SK-N-SH (cell line): ENCODE measurements at places on chromosomes 3 and 15.

GRCh38 chr15:80444680-80445251, 40.6 kb downstream of the ARNT2 start:
- no peak overlapping the region for H3K4me3 ChIP-seq
- H3K4me1 ChIP-seq, result peaks cover 3% of the 10 kb centered on the region; the same call in 1 of the 2 replicates
- no peak for DNase-seq
- H3K27me3 ChIP-seq, result no peaks in the 10 kb centered on the region
- no peaks in the 10 kb centered on the region for H3K36me3 ChIP-seq

DNA sequence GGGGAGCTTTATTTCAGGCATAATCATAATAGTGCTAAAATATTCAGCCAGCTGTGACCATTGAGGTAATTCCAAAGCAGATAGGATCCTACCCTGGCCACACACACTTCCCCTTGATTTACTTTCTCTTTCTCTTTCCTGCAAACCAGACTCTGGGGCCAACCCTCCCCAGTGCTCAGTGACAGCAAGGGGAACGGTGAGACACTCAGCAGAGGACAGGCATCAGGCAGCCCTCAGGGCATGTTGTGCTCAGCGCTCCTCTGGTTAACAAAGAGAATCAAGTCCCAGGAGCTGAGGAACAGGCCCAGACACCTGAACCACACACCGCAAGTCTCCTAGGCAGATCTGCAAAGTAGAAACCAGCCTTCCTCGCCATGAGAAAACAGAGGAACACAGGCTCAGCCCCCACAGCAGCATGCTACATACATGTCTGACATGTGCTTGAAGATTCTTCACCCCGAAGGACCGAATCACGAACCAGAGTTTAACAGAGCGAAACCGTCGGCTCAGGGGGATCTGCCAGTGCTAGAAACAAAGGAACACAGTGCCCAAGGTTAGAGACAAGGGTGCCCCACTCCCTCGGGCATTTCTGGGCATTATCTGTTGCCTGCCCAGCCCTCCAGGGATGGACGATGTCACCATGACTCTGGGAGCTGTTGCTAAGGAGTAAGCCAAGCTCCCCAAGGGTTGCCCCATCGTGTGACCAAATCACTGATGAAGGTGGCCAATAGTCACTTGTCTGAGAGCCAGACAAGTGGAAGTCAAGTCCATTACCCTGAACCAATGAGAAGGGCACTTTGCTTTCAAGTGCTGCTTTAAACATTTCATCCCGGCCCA, 17.5 kb downstream of the HDC start:
- no peaks in the 10 kb centered on the region for H3K4me1 ChIP-seq
- no peak for DNase-seq
- H3K27ac ChIP-seq, result no peak overlapping the region

GRCh38 chr15:53037904-53038654, 247.9 kb upstream of the ONECUT1 start:
- H3K4me1 ChIP-seq, result no peaks in the 10 kb centered on the region
- no peak overlapping the region for H3K27ac ChIP-seq
- no peaks in the 10 kb centered on the region for H3K36me3 ChIP-seq
- H3K27me3 ChIP-seq, result no peaks in the 10 kb centered on the region; the same call in 1 of the 2 replicates
- no peak overlapping the region for H3K4me3 ChIP-seq

GRCh38 chr3:128432301-128432970, 34.3 kb downstream of the DNAJB8 start:
- H3K36me3 ChIP-seq, result no peaks in the 10 kb centered on the region
- no peak overlapping the region for H3K4me3 ChIP-seq
- no peak overlapping the region for H3K27ac ChIP-seq
- H3K4me1 ChIP-seq, result no peaks in the 10 kb centered on the region
- no peaks in the 10 kb centered on the region for H3K27me3 ChIP-seq

DNA sequence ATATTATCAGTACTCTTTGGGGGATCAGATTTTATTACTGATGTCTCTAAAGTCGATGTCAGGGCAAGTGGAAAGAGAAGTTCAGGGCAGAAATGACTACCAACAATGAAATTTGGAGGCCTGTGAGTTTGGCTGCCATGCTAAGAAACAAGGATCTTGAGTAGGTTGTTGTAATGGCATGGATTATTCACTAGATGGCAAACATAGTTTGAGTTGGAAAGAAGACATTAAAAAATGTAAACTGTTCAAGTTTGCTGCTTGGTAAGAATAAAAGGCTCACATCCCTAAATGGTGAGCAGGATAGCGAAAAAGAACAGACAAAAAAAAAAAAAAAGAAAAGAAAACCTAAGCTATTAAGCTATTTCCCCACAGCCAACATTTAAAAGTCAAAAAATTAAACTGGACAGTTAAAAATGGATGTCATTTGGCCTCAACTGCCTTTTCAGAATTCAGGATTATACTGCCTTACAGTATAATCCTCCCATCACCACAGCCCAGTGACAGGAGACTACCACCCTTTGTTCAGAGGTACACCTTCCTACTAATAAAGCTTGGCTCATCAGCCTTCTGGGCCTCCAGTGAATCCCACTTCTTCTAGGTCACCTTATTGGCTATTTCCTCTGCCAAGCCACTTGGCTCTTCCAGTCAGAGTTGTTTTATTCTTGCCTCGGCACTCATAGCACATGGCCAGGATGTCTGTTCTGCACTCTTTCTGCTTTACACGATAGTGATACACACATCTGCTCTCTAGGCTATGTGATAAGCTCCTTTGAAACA, 163.7 kb downstream of the PLD1 start:
- peak overlapping the region; percentile 55 for H3K27ac ChIP-seq
- no peaks in the 10 kb centered on the region for H3K4me1 ChIP-seq

- H3K27ac ChIP-seq, result no peak overlapping the region
- DNase-seq, result no peak
- no peaks in the 10 kb centered on the region for H3K36me3 ChIP-seq
- H3K4me3 ChIP-seq, result no peak overlapping the region
Measured at GRCh38 chr3:50300681-50301254, 1.6 kb upstream of the HYAL3 start.

GRCh38 chr15:41917767-41918430, 24.0 kb upstream of the SPTBN5 start:
- H3K4me1 ChIP-seq, result peaks cover 8% of the 10 kb centered on the region; the same call in 1 of the 2 replicates
- DNase-seq, result no peak
- H3K27me3 ChIP-seq, result no peaks in the 10 kb centered on the region
- H3K4me3 ChIP-seq, result no peak overlapping the region
- H3K27ac ChIP-seq, result peak overlapping the region; percentile 50
- peaks cover 4% of the 10 kb centered on the region; the same call in 1 of the 2 replicates for H3K36me3 ChIP-seq

- no peak overlapping the region for H3K4me3 ChIP-seq
- H3K27me3 ChIP-seq, result no peaks in the 10 kb centered on the region
- no peak for DNase-seq
- H3K36me3 ChIP-seq, result no peaks in the 10 kb centered on the region
Measured at GRCh38 chr3:189664311-189664710, 33.1 kb downstream of the TP63 start.

DNA sequence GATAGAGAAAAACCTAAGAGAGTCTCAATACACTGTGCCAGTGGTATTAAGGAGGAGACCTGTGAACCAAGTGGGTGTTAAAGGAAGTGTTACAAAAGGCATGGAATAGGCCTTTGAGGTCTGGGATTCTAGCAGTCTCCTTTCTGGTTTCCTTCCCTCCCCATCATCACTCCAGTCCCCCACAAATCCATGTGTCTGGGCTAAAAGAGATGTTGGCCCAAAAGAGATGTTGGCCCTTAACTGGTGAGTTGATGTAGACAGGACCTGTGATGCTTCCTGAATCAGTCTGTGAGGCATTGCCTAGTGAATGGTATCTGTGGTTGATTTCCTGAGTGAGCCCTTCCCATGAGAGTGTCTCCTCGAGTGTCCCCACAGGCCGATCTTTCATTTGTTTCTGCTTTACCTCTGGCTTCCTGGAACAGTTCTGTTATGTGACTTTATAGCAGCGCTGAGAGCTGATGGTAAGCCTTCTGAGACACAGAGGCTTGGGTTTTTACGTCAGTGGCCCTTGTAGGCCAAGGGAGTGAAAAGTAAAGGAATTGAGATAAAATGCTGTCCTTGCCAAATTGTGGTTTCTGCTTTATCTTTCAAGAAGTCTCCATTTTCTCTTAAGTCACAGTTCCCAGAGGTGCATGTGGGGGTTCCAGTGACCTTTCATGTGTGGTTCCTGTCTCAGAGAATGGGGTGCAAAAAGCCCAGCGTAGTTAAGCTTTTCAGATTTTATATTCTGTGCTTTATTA, 87.8 kb downstream of the KLHL25 start:
- no peak for DNase-seq
- H3K27ac ChIP-seq, result peak overlapping the region; percentile 73
- H3K27me3 ChIP-seq, result no peaks in the 10 kb centered on the region

DNA sequence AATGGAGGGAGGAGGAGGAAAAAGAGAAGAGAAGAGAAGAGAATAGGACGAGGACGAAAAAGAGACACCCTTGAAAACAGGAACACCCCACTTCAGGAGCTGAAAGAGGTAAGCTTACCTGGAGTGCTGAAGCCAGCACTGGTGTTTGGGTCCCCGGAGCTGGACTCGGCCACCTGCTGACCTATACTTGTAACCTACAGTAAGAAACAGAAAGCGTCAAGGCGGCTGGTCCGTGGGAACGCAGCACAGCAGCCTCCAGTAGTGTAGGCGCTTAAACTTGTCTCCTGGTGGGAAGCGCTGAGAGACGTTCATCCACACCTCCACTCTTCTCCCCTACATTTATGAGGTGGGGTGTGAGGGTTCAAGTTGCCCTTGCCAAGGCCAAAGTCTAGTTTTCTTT, 141.0 kb downstream of the NSMCE3 start:
- H3K36me3 ChIP-seq, result no peaks in the 10 kb centered on the region
- H3K4me3 ChIP-seq, result no peak overlapping the region
- H3K27me3 ChIP-seq, result no peaks in the 10 kb centered on the region

DNA sequence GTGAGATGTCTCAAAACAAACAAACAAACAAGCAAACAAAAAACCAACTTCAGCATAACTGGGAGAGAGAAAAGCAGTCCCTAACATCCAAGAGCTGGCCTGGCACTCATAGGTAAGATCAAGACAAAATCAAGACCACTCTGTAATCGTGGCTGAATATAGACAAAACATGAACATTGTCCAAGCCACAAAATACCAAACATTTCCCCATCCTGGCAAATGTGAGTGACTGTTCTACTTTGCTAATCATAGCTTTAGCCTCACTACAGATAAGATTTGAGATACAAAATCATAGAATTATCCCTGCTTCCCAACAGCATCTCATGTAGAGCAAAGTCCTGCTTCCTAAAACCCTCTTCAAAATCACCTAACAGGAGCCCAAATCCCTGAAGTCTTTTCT, 116.7 kb upstream of the PRTG start:
- H3K36me3 ChIP-seq, result peaks cover 71% of the 10 kb centered on the region
- H3K4me3 ChIP-seq, result no peak overlapping the region
- no peak overlapping the region for H3K27ac ChIP-seq
- DNase-seq, result no peak
- no peaks in the 10 kb centered on the region for H3K27me3 ChIP-seq
- H3K4me1 ChIP-seq, result peaks cover 8% of the 10 kb centered on the region; the same call in 1 of the 2 replicates

DNA sequence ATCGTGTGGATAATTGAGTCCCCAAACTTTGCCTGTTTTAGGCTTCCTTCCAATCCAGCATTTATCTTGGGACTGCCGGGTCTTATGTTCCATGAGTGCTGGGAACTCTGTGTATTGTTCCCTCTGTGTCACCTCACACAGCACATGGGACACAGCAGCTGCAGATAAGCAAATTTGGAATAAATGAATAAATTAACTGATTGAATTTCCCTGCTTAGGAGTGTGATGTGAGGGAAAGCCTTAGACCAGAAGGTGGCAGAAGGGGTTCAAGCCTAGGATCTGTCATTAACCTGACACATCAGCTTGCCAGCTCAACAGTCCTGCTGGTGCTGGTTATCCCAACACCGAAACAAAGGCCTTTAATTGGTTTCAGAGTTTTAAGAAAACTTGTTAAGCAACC, 114.3 kb downstream of the OXSM start:
- no peak for DNase-seq
- H3K27ac ChIP-seq, result no peak overlapping the region
- no peaks in the 10 kb centered on the region for H3K4me1 ChIP-seq

- no peaks in the 10 kb centered on the region for H3K36me3 ChIP-seq
- no peak overlapping the region for H3K4me3 ChIP-seq
- no peaks in the 10 kb centered on the region for H3K27me3 ChIP-seq
- H3K27ac ChIP-seq, result no peak overlapping the region
- no peak for DNase-seq
- no peaks in the 10 kb centered on the region for H3K4me1 ChIP-seq
Measured at GRCh38 chr15:88091444-88092016, 165.0 kb downstream of the NTRK3 start.

- no peak overlapping the region for H3K4me3 ChIP-seq
- H3K27ac ChIP-seq, result no peak overlapping the region
- DNase-seq, result no peak
- no peaks in the 10 kb centered on the region for H3K4me1 ChIP-seq
Measured at GRCh38 chr3:43153216-43154083, 47.6 kb upstream of the POMGNT2 start.

- no peaks in the 10 kb centered on the region for H3K27me3 ChIP-seq
- no peak overlapping the region for H3K27ac ChIP-seq
- DNase-seq, result no peak
- no peaks in the 10 kb centered on the region; the same call in 1 of the 2 replicates for H3K4me1 ChIP-seq
- no peak overlapping the region for H3K4me3 ChIP-seq
Measured at GRCh38 chr3:20240154-20240883, 54.3 kb upstream of the SGO1 start.
